ENCODE measurements at places on chromosomes 16 and 17.

DNA sequence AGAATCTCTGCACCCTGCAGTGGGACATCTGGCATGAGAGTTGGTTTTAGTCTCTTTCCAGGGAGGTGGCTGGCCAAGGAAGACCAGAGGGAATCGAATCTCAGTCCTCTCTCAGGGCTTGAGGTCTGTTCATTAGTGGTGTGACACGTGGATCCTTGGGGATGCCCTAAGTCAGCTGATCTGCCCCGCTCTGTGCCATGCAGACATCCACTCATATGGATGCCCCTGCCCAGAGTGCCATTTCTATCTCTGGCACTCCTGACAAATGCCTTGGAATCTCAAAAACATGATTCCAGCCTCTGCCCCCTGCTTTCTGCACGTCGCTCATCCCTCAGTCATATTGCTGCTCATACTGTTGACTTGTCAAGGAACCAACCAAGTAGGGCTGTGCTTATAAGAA lies 38.8 kb downstream of the WSCD1 start:
- DNase-seq, result no peak

GRCh38 chr16:67451061-67451703 lies 20.3 kb downstream of the HSD11B2 start:
- no peak for DNase-seq

- DNase-seq, result no peak
Measured at GRCh38 chr17:10318535-10318934, 54.3 kb downstream of the MYH13 start.

- no peak for DNase-seq
Measured at GRCh38 chr17:45780921-45781320, 3.2 kb upstream of the CRHR1 start.

All from right atrium auricular region (tissue), 2 donors.